Astrocyte (in vitro differentiated cells and primary cell): ENCODE measurements at places on chromosomes 16 and 17.

- no peak for DNase-seq
These were observed 30.8 kb downstream of the CDIP1 start for GRCh38 chr16:4507588-4508345.

GRCh38 chr17:74430385-74430705 lies 1.5 kb upstream of the GPRC5C start:
- no peak for DNase-seq

DNA sequence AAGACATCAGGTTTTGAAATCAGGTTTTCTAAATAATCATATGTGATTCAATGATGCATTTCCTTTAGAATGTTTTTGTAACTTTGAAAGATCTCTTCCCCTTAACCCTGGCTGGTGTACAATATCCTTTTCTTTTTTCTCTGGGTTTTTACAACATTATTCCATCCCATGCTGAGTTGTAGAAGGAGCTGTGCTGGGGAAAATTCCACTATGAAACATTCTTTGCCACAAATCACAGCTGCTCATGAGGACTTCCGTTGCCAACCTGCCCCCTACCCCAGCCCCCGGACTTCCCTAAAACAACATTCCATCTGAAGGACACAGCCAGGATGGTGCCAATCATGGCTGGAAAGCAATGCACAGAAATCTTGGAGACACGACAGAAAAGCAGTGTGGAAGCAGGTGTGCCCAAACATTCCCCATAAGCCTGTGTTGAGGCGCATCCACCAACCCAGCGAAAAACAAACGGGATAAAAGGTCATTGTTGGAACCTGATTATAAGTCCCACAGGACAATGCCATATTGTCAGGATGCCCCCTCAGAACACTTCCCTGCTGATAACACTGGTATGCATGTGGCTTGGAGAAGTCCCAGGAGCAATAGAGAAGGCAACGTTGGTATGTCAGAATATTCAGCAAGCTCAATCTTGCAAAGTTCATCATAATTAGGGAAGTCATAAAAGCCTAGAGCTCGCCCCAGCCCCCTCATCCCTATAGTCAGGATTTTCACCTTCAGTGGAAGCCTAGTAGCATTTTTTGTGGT lies 475.0 kb downstream of the HS3ST3B1 start:
- peak; percentile 18 for DNase-seq

GRCh38 chr16:57720142-57720575 lies 15.4 kb upstream of the KATNB1 start:
- DNase-seq = peak; percentile 8

GRCh38 chr17:6402258-6402657 lies 32.7 kb downstream of the AIPL1 start:
- no peak for DNase-seq

- DNase-seq = no peak
These were observed 13.3 kb downstream of the GGA2 start for GRCh38 chr16:23496821-23497542.
